NCI-H2107 (cell line): ENCODE measurements at places on chromosomes 13 and 19.

DNA sequence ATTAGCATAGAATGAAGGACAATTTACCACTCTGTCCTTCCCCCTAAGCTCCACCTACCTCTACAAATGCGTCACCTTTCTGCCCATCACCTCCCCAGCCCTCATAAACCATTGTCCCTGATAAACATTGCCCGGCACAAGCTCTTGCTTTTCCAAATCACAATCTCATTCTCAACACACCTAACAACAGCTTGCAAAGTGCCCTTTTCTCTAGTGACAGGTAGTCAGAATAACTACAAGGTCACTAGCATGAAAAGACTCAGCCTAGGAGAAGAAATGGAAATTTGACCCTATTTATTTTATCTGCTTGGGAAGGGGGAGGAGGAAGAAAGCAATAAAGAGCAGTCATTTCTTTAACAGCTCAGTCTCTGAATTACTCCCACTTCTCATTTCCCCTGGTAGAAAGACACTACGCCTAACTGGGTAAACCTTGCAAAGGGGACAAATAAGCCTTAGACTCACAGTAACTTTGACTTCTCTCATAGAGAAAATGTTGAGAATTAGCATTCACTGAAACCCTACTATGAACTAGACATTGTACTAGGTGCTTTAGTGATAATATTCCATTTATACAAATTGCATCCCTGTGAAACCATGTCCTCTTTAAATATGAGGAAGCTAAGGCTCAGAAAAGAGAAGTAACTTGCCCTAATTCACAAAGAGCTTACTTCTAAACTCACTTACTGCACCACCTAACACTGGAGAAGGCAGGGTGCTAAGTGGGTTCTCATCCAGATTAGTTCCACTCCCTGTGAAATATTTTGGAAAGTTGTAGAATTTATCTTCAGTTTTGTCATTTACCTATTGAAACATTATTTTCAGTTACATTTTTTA is 116.2 kb upstream of the FNDC3A start:
- no peak for DNase-seq

GRCh38 chr13:60275208-60275607 is 111.5 kb upstream of the DIAPH3 start:
- no peak for DNase-seq

- peak; percentile 2 for DNase-seq
Measured at GRCh38 chr13:22278336-22278929, 607.6 kb downstream of the FGF9 start.

- no peak for DNase-seq
Measured at GRCh38 chr13:91400671-91401070, 2.2 kb downstream of the GPC5 start.

GRCh38 chr19:32200312-32201038 is 144.9 kb upstream of the ZNF507 start:
- DNase-seq: no peak

DNA sequence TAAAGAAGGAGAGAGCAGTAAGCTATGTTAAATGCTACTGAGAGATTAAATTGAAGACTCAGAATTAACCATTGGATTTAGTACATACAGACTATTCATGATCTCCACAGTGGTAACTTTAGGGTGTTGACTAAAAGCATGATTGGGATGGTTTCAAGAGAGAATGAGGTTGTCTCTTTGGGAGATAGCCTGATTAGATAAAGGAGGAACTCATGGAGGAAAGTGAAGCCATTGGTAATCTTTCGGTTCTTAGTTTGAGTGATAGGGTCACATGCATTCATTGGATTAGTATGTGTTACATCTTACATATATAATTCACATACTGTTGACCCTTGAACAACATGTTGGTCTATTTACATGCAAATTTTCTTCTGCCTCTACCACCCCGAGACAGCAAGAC is 18.8 kb upstream of the KL start:
- DNase-seq: no peak

DNA sequence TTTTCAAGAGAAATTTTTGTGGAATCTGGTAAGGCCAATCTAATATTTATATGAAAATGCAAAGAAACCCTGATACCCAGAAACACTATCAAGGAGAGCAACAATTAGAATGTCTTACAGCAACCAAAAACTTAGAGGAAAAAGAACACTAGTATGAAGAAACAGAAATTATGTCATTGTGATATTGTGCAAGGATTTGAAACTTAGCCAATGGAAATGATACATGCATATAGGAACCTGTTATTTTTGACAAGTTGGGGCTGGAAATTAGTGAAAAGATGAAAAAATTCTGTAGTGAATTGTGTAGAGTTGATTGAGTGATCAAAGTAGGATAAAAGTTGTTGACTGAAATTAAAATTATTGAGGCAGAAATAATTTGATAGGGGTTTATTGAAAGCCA is 792.6 kb upstream of the SLITRK6 start:
- no peak for DNase-seq

GRCh38 chr13:98098516-98098915 is 44.4 kb upstream of the FARP1 start:
- DNase-seq: no peak

DNA sequence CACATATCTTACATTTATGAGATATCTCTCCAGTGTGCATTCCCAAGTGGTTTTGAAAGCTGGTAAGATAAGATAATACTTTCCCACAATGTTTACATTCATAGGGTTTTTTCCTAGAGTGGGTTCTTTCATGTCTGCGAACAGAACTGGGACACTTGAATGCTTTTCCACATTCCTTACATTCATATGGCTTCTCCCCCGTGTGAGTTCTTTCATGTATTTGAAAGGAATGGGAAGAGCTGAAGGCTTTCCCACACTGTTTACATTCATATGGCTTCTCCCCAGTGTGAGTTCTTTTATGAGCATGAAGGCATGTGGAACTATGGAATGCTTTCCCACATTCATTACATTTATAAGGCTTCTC is 19.7 kb downstream of the ZNF433 start:
- DNase-seq: no peak

DNA sequence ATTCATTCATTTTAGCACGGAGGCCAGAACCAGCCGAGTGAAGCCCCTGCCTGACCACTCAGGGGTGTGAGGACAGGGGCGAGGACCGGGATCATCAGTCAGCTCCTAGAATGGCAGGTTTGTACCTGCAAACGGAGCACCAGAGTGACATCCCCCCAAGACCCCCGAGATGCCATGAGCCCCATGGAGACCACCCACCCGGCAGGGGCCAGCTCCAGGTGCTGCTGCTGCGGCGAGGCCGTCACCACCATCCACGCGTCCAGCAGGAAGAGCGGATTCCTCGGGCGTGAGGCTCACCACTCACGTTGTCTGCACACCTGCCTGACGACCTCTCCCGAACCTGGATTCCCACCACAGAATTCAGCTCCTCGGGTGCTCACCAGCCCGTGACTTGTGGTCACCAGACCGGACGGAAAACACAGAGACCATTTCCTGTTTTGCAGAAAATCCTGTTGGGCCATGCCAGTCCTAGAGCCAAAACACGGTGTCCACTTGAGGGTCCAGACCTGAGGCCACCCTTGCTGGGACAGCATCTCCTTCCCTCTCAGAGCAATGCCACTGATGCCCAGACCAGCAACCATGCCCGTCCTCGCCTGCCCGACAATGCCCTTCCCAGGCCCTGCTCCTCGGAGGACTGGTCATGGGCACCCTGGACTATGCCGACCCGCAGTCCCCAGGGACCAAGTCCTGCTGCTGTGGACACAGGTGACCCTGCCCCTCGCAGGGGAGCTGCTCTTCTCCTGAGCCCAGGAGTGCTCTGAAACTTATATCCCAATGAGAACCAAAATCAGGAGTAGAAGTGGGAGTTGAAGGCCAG is 74.2 kb downstream of the RASA3 start:
- no peak for DNase-seq

DNA sequence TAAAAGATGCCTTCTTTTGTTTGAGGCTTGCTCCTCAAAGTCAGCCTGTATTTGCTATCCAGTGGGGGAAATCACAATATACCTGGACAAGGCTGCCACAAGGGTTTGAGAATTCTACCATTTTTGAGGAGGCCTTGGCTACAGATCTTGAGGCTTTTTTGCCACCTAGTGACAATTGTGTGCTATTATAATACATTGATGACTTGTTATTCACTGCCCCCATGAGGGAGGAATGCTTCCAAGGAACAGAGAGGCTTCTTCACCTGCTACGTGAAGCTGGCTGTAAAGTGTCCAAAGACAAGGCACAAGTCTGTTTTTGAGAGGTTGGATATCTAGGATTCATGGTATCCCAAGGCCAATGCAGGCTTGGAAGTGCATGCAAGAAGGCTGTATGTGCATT is 72.5 kb downstream of the ZNF708 start:
- DNase-seq: no peak

DNA sequence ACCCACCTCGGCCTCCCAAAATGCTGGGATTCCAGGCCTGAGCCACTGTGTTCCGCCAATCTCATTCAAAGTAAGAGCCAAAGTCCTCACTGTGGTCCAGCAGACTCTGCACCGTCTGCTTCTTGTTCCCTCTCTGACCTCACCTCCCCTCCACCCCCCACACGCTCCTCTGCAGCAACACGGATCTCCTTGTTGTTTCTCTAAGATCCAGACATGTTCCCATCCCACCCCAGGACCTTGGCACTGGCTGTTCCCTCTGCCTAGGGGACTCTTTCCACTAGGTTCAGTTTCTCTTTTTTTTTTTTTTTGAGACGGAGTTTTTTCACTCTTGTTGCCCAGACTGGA is 38.4 kb downstream of the LTBP4 start:
- DNase-seq: no peak

GRCh38 chr13:102555914-102556553 is 40.8 kb upstream of the TPP2 start:
- peak; percentile 1 for DNase-seq

DNA sequence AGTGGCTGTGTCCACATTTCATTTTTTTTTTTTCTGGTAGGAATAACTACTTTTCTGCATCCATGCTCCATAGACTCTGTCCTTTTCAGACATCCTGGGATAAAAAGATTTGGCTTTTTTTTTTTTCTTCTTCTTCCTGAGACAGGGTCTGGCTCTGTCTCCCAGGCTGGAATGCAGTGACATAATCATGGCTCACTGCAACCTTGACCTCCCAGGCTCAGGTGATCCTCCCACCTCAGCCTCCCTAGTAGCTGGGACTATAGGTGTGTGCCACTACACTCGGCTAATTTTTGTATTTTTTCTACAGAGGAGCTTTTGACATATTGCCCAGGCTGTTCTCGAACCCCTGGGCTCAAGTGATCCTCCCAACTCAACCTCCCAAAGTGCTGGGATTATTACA is 4.1 kb upstream of the ICAM3 start:
- no peak for DNase-seq

DNA sequence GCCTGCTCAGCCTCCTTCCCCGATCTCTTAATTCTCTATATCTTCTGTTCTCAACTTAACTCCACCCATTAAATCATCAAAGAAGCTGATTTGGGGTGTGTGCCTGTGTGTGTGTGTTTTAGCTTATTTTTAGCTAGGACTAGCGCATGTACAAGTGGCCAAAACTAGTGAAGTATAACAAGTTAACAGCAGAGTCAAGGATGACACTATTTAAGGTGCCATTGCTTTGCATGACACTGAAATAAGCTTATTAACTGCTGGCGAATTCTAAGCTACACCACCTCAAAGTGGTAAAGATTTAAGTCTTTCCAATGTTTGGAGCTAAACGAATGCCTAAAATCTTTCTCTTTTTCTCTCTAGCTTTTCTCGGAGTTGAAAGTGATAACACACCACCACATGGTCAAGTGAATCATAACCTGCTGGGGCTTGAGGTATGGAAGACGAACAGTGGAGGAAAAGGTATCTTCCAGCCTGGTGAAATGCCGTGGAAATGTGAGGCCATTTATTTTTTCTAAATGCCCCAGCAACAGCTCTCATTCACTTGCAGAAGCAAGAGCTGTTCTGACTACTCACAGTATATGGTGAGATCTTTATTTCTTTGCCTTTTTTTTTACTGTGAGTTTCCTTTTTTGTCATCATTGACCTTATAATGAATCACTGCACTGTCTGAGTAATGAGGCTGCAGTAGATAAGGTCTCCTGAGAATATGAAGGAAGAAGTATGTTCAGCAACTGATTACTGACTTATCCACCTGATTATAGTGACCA is 570.3 kb downstream of the PCDH9 start:
- DNase-seq: no peak

GRCh38 chr13:32228330-32229041 is 86.7 kb downstream of the ZAR1L start:
- DNase-seq: no peak

- no peak for DNase-seq
Measured at GRCh38 chr19:1567848-1568227, 287 bp downstream of the MEX3D start.

DNA sequence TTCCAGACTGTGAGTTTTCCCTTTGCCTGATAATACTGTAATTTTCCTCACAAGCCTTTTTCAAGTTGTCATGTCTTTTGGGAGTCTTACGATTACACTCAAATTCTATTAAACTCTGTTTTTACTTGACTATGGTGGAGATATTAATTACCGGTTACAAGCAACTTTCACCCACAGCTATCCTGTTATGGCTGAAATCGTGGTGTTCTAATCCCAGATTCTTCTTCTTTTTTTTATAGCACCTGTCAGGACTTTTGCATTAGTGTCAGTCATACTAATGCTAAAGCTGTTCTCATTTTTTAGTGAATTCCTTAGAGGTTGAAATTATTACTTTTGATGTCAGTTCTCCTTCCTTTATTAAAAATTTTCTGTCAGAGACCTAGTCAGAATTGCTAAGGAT is 187.8 kb upstream of the CSNK1A1L start:
- DNase-seq: no peak

- DNase-seq: no peak
Measured at GRCh38 chr19:16000024-16000663, 51.3 kb downstream of the OR10H4 start.

- no peak for DNase-seq
Measured at GRCh38 chr19:18070181-18070580, 16.6 kb downstream of the IL12RB1 start.

DNA sequence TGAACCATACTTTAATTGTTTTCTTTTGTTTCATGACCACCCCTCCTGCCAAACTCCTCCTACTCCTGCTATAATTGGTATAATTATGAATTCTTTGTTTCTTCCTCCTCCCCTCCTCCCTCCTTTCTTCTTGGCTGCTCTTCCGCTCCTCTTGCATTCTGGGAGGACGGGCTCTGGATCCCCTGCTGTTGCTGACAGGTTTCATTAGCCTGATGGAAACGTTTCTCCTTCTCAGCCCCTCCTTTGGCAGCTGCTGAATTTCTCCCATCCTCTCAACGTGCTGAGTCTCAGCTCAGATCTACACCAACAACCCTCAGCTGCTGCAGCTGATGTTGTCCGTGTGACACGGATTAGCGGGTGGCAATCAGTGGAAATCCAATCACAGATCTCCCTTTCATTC is 97.1 kb upstream of the UBAC2 start:
- DNase-seq: no peak

- DNase-seq: no peak
Measured at GRCh38 chr19:55467236-55468053, 2.9 kb upstream of the C19orf85 start.

GRCh38 chr19:27657271-27658051 is 1555.5 kb downstream of the UQCRFS1 start:
- DNase-seq: no peak

GRCh38 chr13:38376546-38376945 is 26.9 kb downstream of the UFM1 start:
- no peak for DNase-seq
